ENCODE measurements at places on chromosomes 3 and 15.

DNA sequence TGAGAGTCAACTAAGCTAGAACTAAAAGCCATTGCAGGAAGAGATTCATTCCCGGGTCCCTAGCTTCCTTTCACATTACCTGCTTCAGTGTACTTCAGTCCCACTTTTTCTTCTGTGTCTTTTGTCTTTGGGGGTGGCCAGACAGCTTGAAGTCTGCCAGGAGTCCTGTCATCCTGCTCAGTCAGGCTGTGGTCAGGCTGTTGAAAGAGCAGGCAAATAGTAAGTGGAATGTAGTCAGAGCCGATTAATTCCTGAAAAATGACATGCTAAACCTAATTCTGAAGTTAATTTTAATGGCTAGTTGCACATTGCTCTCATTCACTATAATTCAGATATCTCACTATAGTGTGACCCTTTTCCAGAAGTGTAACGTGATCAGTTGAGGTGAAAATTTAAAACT lies 129.6 kb downstream of the FMN1 start:
- H3K27me3 ChIP-seq: no peaks in the 10 kb centered on the region
- DNase-seq: no peak
- H3K4me1 ChIP-seq: peaks cover 18% of the 10 kb centered on the region
- H3K36me3 ChIP-seq: no peaks in the 10 kb centered on the region
- no peak overlapping the region for H3K27ac ChIP-seq

DNA sequence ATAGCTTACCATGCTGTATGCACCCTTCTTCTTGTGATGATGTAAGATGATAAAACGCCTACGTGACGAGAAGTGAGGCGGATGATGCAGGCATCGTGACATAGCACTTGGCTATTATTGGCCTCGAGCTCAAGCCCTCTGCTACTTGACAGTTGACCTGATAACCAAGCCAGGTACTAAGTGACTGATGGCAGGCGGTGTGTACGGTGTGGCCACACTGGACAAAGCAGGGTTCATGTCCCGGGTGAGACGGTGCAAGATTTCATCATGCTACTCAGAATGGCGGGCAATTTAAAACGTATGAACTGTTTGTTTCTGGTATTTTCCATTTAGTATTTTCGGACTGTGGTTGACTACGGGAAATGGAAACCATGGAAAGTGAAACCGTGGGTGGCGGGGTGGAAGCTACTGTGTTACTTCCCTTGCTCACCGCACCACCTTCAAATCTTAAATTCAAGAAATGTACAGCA lies 57.7 kb downstream of the SLC12A8 start:
- no peak overlapping the region for H3K27ac ChIP-seq
- no peak for DNase-seq
- no peaks in the 10 kb centered on the region for H3K36me3 ChIP-seq
- no peaks in the 10 kb centered on the region for H3K27me3 ChIP-seq

DNA sequence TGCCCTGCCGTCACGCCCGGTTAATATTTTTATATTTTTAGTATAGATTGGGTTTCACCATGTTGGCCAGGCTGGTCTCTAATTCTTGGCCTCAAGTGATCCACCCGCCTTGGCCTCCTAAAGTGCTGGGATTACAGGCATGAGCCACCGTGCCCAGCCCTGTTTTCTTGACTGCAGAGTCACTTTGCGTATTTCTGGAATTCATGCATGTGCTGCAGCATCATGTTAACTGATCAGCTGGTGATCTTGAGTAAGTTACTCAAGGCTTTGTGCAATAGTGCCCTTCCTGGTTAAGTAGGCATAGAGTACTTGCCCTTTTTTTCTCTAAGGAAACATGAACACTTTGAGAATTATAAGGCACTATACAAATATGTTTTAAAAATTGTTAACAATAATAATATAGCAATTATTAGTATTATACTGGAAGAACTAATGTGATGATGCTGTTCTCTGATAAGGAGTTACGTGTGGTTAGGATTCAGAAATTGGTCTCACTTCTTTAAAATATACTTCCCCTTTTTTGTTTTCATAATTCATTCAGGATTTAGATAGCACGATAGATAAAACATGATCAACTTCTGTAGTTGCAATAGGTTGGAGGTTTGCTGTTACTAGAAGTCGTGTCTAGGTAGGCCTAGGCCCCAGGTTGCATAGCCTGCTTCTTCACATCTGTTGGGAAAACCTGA lies 33.6 kb downstream of the GPR171 start:
- H3K36me3 ChIP-seq: no peaks in the 10 kb centered on the region
- peak overlapping the region; percentile 84 for H3K27ac ChIP-seq
- H3K4me3 ChIP-seq: no peak overlapping the region
- peak; percentile 79 for DNase-seq
- H3K27me3 ChIP-seq: no peaks in the 10 kb centered on the region
- H3K4me1 ChIP-seq: peaks cover 22% of the 10 kb centered on the region

DNA sequence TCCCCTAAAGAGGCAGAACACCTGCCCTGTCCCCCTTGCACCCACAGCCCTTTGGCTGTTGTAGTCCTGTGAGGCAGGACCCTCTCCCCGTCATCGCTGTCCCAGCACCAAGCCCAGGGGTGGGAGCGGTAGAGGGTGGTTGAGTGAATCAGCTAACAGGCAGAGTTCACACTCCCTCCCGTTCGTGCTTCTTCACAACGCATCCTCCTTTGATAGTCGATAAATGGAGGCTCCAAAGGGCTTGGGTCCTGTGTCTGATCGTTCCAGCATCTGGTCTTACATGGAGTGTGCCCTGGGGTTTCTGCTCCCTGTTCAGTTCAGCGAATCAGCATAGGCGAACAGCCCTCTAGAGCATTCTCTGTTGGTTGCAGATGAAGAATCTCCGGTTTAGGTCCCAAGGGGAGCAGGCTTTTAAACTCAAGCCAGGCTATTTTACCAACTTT lies 820 bp upstream of the HMCES start:
- peak overlapping the region; percentile 91 for H3K27ac ChIP-seq
- H3K36me3 ChIP-seq: peaks cover 57% of the 10 kb centered on the region
- DNase-seq: no peak
- H3K27me3 ChIP-seq: no peaks in the 10 kb centered on the region
- peaks cover 18% of the 10 kb centered on the region for H3K4me1 ChIP-seq
- H3K4me3 ChIP-seq: peak overlapping the region; percentile 92

DNA sequence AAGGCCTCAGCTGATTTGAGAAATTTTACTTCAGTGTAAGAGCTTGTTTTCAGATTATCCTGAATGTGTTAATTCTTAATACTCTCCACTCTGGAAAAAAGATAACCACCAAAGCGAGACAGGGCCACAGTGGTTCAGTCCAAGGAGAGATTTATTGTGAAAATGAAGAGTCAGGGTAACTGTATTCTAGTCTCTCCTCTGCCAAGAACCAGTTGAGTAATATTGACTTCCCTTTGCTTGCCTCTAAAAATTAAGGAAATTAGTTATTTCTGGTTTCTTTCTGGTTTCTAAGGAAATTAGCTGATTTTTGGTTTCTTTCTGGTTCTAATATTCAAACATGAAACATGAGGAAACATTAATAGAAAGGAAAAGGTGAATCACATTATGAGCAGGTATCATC lies 34.9 kb downstream of the PPP1R2 start:
- H3K4me1 ChIP-seq: no peaks in the 10 kb centered on the region
- H3K27me3 ChIP-seq: no peaks in the 10 kb centered on the region
- no peak overlapping the region for H3K27ac ChIP-seq
- peaks cover 19% of the 10 kb centered on the region for H3K36me3 ChIP-seq
- no peak overlapping the region for H3K4me3 ChIP-seq

GRCh38 chr15:69758810-69759790 lies 306.5 kb downstream of the RPLP1 start:
- no peak overlapping the region for H3K27ac ChIP-seq
- no peaks in the 10 kb centered on the region for H3K36me3 ChIP-seq
- H3K27me3 ChIP-seq: no peaks in the 10 kb centered on the region

GRCh38 chr3:193872265-193872753 lies 263.6 kb upstream of the HES1 start:
- no peak for DNase-seq
- H3K27ac ChIP-seq: peak overlapping the region; percentile 41
- H3K36me3 ChIP-seq: no peaks in the 10 kb centered on the region
- H3K4me3 ChIP-seq: no peak overlapping the region

- DNase-seq: no peak
- H3K4me3 ChIP-seq: no peak overlapping the region
- no peaks in the 10 kb centered on the region for H3K27me3 ChIP-seq
- no peak overlapping the region for H3K27ac ChIP-seq
- H3K4me1 ChIP-seq: no peaks in the 10 kb centered on the region
- no peaks in the 10 kb centered on the region for H3K36me3 ChIP-seq
Observed at GRCh38 chr3:127187316-127187715, 5.6 kb upstream of the PRR23E start.

- DNase-seq: no peak
- no peaks in the 10 kb centered on the region for H3K27me3 ChIP-seq
- H3K4me3 ChIP-seq: peak within 1 kb of the TSS; percentile 59
- no peaks in the 10 kb centered on the region for H3K36me3 ChIP-seq
Observed at GRCh38 chr15:73368301-73369136, at the start of gene HCN4. TSS of gene HCN4 (minus strand) at chr15:73368958. CDS start at chr15:73368270, 688 bp downstream.

GRCh38 chr3:125186261-125186787 lies 26.2 kb downstream of the SLC12A8 start:
- no peak for DNase-seq
- no peaks in the 10 kb centered on the region for H3K36me3 ChIP-seq
- H3K27me3 ChIP-seq: no peaks in the 10 kb centered on the region
- H3K4me3 ChIP-seq: no peak overlapping the region

GRCh38 chr3:115876876-115877614 lies 253.7 kb downstream of the GAP43 start:
- no peaks in the 10 kb centered on the region for H3K27me3 ChIP-seq
- H3K36me3 ChIP-seq: no peaks in the 10 kb centered on the region
- H3K4me1 ChIP-seq: no peaks in the 10 kb centered on the region
- no peak overlapping the region for H3K27ac ChIP-seq

DNA sequence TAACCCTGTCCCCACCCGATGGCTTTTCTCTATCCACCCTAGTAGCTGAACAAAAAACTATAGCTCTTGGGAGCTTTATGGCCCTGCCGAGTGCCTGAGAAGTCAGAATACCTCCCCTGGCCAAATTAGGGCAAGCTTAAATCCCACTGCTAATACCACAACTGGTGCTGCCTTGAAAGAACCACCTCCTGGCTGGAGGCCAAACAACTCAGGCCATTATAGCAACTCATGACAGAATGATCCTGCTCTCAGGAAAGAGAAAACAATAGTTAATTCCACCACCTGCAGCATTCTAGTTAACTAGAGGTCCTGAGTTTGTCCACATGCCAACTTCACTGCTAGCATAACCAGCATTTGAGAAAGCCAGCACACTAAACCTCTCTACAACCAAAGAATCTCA lies 123.2 kb downstream of the RTP4 start:
- H3K27ac ChIP-seq: no peak overlapping the region
- DNase-seq: no peak
- no peaks in the 10 kb centered on the region for H3K4me1 ChIP-seq
- no peaks in the 10 kb centered on the region for H3K36me3 ChIP-seq
- no peaks in the 10 kb centered on the region for H3K27me3 ChIP-seq

DNA sequence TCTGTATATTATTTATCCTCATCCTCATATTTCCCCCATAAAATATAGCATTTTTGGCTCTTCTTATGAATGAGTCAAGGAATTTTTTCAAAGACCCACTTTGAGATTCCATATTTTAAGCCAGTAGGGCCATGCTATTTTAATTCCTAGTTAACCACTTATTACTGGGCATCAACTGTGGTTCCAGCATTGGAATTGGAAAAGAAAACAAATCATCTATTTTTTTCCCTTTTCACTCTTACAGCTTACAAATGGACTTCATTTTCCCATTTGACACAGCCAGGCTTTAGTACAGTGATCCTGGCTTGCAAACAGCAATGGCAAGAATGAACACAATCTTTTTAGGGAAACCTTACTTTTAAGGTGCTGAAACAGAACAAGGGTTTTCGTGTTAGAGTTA lies 19.4 kb upstream of the PLCL2 start:
- no peak overlapping the region for H3K4me3 ChIP-seq
- H3K4me1 ChIP-seq: peaks cover 9% of the 10 kb centered on the region
- no peaks in the 10 kb centered on the region for H3K36me3 ChIP-seq
- no peak for DNase-seq
- H3K27ac ChIP-seq: no peak overlapping the region

DNA sequence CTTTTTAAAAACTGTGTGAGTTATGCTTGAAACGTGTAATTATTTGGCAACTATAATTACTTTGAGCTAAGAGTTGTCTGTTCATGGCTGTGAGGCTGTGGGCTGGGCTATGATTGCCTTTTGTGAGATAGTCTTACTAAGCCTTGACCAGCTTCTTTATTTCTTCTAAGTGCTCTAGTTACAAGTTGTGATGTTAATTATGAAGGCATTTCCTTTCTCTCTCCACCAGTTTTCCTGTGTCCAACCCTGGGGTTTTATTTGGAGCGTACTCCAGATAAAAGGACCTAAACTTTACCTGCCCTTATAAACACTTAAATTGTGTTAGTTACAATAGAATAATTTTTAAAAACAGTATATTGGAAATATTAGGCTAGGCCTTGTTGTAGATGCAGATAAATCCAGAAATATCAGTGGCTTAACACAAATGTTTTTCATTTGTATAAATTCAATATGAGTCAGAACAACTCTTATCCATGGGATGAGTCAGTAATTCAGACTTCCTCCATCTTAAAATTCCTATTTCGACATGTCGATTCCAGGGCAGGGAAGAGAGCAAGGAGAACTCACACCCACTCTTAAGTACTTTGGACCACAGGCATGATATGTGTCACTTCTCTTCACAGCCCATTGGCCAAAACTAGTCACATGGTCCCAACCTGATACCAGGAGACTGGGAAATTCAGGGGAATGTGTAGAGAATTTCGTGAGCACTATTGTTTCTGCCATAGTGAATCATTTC lies 17.0 kb downstream of the TMEM62 start:
- H3K27me3 ChIP-seq: no peaks in the 10 kb centered on the region
- H3K4me1 ChIP-seq: no peaks in the 10 kb centered on the region
- no peak overlapping the region for H3K4me3 ChIP-seq
- no peak for DNase-seq
- peaks cover 2% of the 10 kb centered on the region for H3K36me3 ChIP-seq

DNA sequence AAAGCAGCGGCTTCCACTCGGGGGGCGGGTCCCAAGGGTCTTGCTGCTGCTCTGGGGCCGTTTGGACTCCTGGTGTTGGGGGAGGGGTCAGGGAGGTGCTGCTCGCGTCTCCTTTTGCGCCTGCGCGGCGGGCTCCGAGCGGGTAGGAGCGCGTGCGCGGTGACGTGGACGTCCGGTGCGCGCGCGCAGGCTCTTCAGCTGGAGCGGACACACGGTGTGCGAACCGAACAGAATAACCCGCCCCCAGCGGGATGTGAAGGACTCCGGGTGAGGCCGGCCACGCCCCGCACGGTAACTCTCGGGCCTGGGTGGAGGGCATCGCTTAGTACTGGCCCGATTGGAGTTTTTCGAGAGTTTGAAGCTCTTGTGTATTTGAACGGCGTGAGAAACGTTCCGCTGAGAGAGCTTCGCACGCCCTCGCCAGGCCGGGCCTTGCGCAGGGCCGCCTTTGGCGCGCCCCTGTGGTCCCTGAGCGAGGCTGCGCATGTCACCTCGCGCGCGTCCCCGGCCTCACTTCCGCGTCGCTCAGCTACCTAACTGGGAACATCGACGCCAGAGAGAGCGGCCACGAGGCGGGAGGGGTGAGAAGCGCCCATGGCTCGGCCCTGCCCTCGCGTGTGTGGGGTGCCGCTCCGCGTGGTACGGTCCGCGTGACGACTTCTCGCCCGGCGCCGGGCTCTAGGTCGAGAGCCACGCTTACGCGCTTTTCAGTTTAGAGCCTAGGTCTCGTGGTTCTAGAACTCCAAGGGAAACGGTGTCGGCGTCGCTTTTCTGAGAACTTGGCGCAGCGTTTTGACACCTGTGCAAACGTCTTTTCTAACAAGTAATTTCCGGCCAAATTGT lies at the start of gene MGA:
Gene MGA, plus strand, starts transcription at position 171 of the 843 bp plus-strand sequence.
- no peaks in the 10 kb centered on the region for H3K27me3 ChIP-seq
- DNase-seq: peak; percentile 93
- H3K4me1 ChIP-seq: peaks cover 20% of the 10 kb centered on the region
- peak within 1 kb of the TSS; percentile 82 for H3K27ac ChIP-seq
